ENCODE measurements at places on chromosomes 2 and 18.

GRCh38 chr2:189557373-189557772 lies 23.2 kb downstream of the SLC40A1 start:
- no peak for DNase-seq

DNA sequence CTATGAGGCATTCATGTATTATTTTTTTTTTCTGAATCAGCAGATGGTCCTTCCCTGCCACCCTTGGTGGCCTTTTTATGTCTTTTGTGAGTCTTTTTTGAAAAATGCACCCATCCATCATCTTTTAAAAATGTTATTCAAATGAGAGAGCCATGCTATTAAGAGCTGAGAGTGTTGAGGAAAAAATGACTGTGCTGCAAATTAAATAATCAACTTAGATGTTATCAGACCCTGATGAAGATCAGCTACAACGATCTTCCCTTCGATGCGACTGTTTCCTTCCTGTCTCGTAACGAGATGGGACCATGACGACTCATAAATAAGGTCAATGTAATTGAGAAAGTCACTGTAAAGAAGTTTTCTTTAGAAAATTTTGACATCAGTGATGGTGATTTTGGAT lies 44.4 kb downstream of the TRIB2 start:
- no peak for DNase-seq

GRCh38 chr2:54597153-54597848 lies 126.2 kb upstream of the EML6 start:
- DNase-seq: no peak

- DNase-seq: no peak
These were observed 1.5 kb downstream of the FSHR start for GRCh38 chr2:49152824-49153223.

- no peak for DNase-seq
These were observed 48.0 kb downstream of the TEX44 start for GRCh38 chr2:231640641-231641111.

DNA sequence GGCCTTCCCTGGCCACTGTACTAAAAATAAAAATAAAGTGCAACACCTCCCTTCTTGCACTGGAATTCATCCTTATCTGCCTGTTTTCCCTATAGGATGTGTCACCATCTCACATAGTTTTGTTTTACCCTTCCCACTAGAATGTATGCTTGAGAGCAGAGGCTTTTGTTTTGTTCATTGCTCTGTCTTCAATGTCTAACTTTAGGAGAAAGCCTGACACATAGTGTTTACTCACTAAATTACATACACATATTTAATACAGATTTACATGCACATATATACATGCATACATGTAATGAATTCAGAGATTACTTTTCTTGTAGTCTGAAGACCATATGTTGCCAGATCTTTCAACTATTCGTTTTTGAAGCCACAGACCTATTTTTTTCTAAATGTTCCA lies 23.0 kb downstream of the CD302 start:
- DNase-seq: no peak

DNA sequence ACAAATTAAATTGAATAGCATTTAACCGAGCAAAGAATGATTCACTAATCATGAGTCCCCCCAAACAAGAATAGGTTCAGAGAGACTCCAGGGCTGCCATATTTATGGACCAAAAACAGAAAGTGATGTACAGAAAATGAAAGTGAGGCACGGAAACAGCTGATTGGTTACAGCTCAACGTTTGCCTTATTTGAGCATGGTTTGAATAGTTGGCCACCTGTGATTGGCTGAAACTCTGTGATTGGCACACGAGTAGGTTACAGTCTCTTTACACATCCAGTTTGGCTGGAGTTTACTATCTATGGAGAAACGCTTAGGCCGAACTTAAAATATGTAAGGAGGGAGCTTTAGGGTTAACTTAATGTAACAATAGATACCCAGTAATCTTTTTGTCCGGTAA lies 27.0 kb upstream of the DPYSL5 start:
- no peak for DNase-seq

DNA sequence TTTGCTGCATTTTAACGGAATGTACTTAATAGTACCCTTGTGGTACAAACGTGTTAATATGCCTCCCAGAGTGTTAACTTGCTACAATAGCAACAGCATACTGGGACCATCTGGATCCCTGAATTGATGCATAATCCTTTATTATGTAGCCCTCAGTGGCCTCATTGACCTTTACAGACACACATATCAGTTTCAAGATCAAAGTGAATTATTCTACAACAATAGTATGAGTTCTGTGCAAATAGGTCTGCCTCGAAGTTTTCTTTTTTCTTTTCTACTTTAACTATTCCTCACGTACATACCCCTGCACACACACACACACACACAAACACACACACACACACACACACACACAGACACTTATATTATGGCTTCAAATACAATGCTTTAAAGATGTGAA lies 1622.1 kb downstream of the LRP1B start:
- DNase-seq: no peak

DNA sequence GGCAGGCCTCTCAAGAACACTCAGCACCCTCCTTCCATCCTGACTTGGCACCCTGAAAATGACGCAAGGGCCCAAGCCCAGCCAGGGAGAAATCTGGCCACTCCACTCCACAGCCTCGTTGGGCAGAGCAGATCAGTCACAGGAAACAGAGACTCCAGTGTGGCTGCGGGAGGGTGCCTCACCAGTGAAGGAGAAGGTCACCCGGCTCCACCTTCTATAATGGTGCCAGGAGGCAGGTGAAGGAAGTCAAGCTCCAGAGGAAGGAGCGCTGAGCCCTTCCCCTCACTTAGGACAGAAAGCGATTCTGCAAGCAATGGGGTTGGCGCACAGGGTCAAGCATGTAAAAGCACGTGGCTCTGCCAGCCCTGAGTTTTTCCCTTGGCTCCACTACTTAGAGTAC lies 35.3 kb downstream of the CRACDL start:
- DNase-seq: no peak

GRCh38 chr2:191631754-191632153 lies 46.2 kb upstream of the NABP1 start:
- no peak for DNase-seq

GRCh38 chr2:226137201-226137811 lies 662.3 kb downstream of the IRS1 start:
- DNase-seq: no peak

GRCh38 chr2:66866331-66867062 lies 431.6 kb downstream of the MEIS1 start:
- no peak for DNase-seq

DNA sequence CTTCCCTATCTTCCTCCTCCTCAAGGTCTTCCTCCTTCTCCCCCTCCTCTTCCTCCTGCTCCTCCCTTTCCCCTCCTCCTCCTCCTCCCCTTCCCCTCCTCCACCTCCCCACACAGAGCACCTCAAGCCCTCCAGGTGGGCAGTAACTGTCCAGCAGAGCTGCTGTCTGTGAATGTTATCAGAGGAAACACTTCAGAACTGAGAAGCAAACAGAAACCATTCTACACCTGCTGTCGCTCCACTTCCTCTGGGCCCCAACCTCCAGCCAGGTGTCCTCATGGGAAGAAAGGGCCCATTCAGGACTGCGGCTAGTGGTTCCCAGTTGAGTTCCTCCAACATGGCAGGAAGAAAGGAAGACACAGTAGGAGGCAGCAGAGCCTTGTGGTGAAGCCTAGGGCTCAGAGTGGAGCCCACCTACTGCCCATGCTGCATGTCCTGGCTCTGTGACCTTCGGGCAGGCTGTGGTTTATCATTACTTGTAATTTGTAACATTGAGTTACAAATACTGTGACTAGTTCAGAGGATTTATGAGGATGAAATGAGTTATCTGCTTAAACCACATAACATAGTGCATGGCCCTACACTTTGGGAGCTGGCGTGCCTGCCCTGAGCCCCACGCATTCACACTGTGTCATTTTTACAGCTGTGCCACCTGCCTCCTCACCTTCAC lies 165.9 kb upstream of the ID2 start:
- no peak for DNase-seq

- DNase-seq: no peak
These were observed 336.0 kb downstream of the ADCYAP1 start for GRCh38 chr18:1240701-1241100.

DNA sequence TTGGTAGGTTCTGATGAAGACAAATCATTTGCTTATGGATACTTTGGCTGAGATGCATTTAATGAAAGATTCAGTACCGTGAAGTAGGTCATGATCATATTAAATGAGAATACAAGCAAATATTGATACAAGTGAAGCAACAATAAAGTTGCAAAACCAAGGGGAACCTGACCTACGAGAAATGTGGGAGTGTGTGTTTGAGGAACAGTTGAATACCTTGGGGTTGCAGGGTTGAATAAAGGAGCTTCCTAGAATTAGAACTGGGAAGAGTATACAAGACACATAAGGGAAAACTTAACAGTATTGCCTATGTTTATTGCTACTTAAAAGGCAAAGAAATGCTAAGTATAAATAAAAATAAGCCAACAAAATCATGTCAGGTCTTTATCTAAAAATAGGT lies 702.9 kb downstream of the ERBB4 start:
- no peak for DNase-seq

GRCh38 chr2:29260142-29260772 lies 145.0 kb downstream of the CLIP4 start:
- no peak for DNase-seq

DNA sequence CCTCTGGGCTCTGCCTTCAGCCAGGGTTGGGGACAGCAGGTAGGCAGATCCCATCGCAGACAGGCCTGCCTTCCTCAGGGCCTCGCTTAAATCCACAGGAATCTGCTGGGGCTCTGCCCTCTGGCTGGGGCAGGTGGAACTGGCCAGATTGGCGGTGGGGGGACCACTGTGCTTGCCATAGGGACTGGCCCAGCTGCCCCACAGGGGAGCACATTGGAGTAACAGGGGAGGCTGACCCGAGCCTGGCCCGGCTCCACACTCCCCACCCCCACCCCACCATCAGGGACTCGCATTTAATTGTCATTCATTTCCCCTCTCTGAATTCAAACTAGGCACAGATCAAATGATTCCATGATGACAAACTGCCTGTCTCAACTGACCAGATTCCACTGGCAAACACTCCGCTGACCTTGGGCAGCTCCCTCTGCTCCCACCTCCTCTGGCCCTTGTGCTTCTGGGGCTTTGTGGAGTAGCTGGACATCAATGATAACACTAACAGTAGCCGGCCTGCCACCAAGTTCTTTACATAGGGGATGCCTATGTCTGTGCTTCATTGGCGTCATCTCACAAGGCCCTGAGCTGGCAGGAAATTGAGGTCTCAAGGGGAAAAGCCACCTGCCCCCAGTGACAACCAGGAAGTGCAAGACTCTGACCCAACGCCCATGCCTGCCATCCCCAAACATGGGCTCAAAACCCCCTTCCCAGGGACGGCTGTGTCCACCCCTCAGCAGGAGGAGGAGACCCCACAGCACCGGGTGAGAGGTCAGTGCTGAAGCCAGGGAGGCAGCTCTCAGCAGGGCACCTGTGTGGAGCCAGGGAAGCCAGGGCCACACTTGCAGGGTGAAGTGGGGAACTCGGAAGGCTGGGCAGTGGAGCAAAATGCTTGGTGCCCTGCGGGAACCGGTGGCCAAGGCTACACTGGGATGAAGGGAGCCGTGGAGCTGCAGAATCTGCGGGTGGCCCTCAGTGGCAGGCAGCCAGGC lies 2.1 kb upstream of the B3GNT7 start:
- no peak for DNase-seq

DNA sequence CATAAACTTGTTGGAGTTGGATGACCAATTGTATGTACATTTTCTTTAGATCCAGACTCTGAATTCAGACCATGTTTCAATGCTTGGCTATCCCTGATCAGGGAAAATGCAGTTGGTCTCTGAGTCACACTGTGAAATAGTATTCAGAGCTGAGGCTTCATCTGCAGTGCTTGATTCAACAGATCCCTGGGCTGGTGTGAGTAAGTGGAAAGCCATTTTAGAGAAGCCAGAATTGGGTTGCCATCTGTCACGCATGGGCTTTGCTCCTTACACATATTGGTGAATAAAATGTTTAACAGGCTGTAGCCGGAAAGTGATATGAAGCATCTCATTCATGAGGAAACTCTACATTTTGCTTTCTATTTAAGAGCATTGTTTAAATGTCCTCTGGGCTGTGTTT lies 50.0 kb upstream of the ACYP2 start:
- no peak for DNase-seq

DNA sequence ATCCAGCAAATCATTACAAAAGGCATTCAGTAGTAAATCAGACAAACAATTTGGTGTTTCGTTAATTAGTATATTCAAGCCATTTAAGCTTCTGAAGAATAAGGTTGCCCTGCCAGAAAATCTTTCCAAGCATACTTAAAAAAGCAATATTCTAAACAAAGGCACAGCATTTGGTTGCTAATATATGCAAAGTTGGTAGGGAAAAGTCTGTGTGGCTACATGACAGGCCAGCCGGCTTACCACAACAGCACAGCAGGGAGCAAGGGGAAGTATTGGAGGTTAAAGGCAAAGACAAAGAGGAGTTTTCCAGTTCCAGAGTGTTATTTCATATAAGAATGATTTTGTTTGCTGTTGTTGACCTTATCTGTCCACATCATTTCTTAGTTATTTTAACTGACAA lies 282.3 kb downstream of the MBD5 start:
- DNase-seq: no peak

DNA sequence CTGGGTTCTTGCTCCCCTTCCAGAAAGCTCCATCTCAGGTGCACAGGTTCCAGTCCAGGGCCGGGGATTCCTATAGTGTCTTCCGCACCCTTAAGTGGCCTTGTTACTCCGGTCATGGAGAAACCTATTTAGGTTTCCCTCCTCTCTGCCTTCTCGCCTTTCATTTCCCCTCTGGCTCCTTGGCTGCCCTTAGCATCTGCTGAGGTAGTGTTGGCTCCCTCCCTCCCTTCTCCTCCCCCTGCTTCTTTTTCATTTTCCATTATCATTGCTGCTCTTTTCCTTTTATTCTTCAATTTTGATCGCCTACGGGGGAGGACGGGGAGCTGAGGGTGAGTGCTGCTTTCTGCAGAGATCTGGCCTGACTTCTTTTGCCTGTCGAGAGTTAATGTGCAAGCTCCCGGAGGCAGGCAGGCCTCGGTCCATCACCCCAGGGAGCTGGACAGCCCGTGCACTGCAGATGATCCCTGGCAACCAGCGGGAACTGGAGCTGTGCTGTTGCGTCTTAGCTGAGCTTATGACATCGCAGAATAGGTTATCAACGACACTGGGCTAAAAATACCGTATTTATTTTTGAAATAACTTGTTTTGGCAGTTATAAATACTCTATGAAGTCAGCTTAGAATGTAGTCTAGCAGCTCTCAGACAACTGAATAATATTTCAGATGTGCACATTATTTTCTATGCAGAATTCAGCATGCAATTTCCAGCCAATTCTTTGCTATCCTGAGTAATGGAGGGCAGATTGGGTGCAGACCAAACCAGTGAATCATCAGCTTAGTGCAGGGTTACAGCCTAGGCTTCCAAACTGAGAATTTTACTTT lies 141.9 kb downstream of the SLC4A3 start:
- no peak for DNase-seq

- no peak for DNase-seq
These were observed 72.1 kb downstream of the CABLES1 start for GRCh38 chr18:23207191-23207955.

Measured in hippocampal formation (tissue), 2 donors.